ENCODE measurements at places on chromosomes 2 and 18.
A peak's percentile ranks its signal among the peaks of the same experiment; 100 is the strongest.

DNA sequence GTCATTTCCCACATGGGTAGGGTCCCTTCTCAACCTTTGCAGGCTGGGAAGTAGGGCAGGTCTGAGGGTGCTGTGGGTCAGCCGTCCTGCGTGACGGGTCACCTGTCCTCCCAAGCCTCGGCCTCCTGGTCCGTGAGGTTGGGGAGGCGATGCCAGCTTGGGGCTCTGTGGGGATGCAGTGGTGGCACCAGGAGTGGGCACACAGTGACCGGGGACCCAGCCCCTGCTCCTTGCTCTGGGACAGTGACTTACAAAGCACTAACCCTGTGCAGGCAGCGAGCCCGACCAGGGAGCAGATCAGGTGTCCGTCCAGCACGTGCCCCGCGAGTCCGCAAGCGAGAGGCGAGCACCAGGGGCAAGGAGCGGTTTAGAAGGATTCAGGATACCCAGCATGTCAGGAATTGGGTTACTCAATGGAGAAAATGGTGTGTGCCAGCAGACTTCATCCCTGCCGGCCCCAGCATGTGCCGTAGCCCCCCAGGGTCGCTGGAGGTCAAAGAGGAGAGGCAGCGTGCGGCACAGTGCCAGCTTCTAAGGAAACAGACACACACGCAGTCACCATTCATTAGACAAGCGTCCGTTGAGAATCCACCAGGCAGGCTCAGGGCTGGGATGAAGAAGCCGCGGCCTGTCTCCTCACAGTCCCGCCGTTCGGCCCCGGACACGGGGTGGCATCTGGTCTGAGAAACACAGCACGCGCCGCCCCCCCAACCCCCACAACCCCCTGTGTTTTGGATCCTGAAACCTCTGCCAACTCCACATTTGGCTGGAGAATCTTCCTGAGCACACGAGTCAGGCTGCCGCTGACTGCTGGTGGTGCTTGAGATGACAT lies 11.7 kb downstream of the COLEC11 start:
- DNase-seq: no peak

GRCh38 chr2:17388798-17389197 lies 129.4 kb downstream of the RAD51AP2 start:
- no peak for DNase-seq

GRCh38 chr2:186523791-186524190 lies 37.7 kb downstream of the ZC3H15 start:
- DNase-seq: no peak

DNA sequence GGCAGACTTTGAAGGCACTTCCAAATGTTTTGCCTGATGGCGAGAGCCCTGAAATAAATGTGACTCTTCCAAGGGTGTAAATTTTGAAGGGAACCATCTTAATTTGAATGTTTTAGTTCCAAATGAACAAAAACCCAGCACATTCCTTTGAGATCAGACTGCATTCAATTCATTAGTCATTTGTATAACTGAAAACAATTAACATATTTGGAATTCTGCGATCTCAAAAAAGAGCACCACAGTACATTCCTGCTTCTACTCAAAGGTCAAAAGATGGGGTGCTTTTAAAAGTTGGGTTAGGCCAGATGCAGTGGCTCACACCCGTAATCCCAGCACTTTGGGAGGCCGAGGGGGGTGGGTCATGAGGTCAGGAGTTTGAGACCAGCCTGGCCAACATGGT lies 38.2 kb upstream of the CHRNA1 start:
- no peak for DNase-seq

- DNase-seq: no peak
Measured at GRCh38 chr2:151518802-151519201, 109.1 kb downstream of the RIF1 start.

DNA sequence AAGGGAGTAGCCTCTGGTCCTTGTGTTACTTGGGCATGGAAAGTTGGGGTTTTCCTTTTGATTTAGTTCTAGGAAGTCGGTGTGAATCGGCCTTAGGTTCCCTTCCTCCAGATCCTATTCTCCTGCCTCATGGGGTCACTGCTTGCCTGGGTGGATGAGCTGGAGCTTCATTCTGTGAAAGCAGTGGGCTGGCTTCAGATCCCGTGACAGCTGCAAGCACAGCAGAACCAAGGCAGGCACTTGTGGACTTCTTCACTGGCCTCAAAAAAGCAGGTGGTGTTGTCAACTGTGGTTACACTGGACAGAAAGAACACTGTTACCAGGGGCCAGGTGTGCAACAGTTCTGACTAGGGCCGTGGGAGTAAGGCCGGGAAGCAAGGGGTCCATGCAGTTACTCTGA lies 243.4 kb downstream of the LDLRAD4 start:
- no peak for DNase-seq

GRCh38 chr2:100365434-100365833 lies 43.1 kb upstream of the LONRF2 start:
- DNase-seq: peak; percentile 39

Data from right hindlimb (tissue), 1 donor.